ENCODE measurements at places on chromosomes 3 and 15.
A peak's percentile ranks its signal among the peaks of the same experiment; 100 is the strongest.

DNA sequence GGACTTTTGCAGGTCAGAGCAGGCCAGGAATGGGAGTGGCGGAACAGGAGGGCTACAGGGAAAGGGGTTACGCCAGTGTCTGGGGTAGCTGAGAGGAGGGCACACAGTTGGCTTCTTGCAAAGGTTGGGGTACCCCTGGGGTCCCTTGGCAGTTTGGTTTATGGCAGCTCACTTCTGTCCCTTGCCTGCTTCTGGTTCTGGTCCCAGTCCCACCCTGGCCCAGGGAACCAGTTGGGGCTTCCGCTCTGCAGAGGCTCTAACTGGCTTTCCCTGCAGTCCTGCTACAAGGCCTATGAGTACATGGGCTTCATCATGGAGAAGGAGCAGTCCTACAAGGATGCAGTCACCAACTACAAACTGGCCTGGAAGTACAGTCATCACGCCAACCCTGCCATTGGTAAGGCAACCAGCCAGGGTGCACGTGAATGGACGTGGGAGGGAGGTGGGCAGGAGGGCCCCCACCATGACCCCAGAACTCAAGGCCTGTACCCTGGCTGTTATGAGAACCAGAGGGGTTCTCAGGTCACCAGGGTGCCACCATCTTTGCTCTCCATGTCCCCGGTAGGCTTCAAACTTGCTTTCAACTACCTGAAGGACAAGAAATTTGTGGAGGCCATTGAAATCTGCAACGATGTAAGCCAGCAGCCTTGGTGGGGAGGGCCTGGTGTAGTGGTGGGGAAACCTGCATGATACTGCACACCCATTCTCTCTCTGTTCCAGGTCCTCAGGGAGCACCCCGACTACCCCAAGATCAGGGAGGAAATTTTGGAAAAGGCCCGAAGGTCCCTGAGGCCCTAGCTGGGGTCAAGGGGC is 15.2 kb downstream of the CSRNP1 start:
- no peak for DNase-seq

- DNase-seq = no peak
Observed at GRCh38 chr3:29026286-29026685, 254.6 kb upstream of the RBMS3 start.

GRCh38 chr3:10419637-10420232 is 85.7 kb downstream of the ATP2B2 start:
- peak; percentile 23 for DNase-seq

DNA sequence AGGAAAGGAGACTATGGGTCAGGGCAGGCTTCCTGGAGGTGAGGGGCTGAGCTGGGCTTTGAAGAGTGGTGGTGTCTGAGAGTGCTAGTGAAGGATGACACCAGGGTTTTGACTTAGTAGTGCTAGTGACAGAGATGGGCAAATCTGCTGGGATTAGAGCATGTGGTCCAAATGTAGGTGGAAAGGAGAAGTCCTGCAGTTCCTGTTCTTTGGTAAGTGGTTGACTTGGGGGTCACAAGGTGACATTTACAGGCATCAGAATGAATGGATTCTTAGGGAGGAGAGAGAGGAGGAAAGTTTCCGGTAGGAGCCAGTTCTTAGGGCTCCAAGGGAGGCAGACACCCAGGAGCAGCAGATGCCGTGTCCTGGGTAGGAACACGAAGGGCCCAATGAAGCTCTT is 796 bp upstream of the DOCK3 start:
- DNase-seq = no peak

- DNase-seq = peak; percentile 53
Observed at GRCh38 chr15:38389924-38390542, 63.9 kb upstream of the FAM98B start.

DNA sequence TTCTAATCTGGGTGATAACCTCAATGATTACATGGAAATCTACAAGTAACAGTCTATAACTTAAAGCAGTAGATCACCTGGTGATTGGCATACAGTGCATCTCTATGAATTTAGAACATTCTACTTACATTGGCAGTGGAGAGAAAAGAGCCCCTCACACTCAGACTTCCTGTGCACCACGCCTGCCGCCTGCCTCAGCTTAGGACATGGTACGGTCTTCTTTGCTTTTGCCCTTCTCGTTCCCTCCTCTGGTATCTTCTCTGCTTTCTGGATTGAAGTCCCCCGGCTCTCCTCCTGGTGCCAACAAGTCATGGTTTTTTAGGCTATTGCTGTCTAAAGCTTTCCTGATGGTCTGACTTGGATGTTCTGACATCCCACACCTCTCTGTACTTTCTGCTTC is 7.9 kb upstream of the KCNMB3 start:
- DNase-seq = no peak

DNA sequence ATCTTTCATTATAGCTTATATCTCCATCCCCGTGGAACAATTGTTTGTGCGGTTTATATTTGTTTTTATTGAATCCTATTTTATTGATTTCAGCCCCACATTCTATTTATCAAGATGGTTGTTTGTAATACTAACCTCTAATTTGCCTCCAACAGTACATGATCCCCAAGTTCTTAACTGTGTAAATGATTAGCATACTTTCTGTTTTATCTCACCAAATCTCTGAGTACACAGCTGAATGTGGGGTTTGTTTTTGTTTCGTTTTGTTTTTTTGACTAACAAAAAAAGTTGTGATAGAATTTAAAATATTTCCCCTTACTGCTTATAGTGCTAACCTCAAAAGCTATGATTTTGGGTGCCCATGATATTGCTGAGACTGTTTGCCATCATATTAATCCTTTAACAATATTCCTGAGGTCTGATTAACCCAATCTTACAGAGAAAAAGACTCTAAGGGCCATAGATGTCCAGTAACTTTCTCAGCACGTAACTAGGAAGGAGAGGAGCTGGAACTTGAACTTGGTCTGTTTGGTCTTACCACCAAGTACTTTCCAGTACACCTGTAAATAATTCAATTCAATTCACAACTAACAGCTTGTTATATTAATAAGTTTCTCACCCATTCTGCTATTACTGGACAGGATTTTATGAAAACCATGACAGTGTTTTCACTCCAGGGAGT is 789.8 kb downstream of the TUSC7 start:
- DNase-seq = peak; percentile 8

- peak; percentile 85 for DNase-seq
Observed at GRCh38 chr3:42080453-42080872, 10.7 kb upstream of the TRAK1 start.

GRCh38 chr3:4029135-4029534 is 229.9 kb downstream of the LRRN1 start:
- DNase-seq = no peak
